ENCODE measurements at places on chromosomes 2 and 18.

DNA sequence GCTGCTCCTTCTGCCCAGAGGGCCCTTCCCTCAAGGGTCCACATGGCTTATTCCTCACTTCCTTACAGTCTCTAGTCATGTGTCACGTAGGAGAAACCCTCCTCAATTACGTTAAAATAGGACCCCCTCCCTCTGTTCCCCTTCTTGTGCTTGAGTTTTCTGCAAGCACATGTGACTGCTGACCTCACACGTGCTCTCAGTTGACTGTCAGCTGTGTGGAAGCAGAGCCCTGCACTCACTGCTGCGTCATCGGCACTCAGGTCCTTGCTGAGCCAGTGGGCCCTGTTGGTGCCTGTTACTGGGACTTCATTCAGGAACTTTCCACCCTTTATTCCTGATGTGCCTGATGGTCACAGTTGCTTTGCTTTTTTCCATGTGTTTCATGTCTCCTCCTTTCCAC, 11.1 kb downstream of the ATG16L1 start:
- DNase-seq = no peak

- peak; percentile 44 for DNase-seq
Measured at GRCh38 chr2:233990261-233990798, 60.2 kb upstream of the SPP2 start.

DNA sequence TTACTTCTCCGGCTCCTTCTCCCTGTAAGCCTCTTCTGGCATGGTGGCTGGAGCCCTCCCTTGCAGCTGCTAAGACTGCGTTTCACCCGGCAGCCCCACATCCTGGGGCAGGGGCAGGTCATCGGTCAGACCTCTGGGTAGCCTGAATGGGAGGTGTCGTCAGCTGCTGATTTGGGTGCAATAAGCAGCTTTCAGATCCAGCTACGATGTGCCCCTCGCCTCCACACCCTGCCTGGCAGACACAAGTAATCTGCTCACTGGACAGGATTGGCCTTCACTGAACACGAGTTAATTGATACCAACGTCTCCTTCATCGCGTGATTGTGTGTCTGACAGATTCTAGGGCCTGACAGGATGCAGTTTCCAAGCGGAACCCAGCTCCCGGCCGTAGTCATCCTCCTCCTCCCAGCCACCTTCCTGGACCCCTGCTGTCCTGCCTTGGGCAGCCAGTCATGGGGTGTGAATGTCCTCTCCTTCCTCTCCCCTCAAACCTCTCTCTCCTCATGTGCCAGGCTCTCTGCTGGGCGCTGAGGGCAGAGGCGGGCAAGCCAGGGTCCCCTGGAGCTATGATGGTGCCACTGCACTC, 18.9 kb upstream of the PDIA6 start:
- no peak for DNase-seq

- peak; percentile 70 for DNase-seq
Measured at GRCh38 chr2:12168791-12169388, 422.5 kb downstream of the LPIN1 start.

DNA sequence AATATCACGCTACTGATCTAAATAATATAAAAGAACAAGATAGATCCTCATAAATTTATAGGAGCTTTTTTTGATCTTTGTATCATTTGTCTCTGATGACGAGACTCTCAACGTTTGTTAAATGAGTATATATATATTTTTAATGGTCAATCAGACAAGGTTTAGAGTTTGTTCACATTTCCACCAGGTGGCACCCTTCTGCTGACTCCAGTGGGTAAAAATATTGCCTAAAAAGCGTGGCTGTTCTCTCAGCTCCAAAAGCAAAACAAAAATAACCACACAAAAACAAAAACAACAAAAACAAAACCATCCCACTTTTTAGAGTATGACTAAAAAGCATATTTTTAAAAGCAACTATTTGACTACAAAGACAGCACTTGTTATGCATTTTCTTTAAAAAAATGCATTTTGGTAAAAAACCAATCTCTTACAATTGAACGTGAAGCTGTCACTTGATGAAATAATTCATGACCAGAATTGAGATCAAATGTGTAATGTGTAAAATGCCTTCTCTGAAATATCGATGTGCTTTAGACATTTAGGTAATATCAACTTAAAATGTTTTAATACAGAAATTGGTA, 723.2 kb downstream of the DPP10 start:
- no peak for DNase-seq

DNA sequence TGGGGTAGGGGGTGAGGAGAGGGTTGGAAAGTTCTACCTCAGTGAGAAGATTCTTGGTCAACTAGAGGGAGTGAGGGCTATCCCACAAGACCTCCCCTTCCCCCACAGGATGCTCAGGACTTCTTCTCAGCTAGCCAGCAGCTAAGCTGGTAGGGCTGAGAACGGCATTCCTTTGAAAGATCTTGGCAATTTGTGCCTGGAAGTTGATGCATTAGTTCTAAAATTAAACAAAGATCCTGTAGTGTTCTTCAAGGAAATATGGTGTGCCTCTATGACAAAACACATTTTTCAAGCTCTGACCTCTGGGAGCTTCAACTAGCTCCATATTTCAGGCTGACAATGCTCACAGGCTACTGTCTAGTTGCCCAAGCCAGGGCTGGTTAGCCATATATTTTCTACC, 2.3 kb downstream of the LYPD1 start:
- DNase-seq = no peak

DNA sequence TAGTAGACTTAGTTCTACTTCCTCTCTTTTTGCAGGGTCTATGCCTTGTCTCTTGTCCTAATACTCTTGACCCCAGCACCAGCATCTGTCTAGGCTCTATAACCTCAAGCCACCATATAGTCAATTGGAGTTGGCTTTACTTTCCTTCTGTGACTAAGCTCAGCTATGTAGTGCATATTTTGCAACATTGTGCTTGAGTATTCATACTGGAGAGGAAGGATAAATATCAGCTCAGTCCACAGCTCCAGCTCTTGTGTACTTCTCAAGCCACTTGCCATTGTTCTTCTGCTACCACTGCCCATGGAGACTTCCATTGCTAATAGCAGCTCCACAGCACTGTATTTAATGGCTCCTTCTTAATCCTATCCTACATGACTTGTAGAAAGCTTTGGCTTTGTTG, 35.5 kb upstream of the CD28 start:
- no peak for DNase-seq

DNA sequence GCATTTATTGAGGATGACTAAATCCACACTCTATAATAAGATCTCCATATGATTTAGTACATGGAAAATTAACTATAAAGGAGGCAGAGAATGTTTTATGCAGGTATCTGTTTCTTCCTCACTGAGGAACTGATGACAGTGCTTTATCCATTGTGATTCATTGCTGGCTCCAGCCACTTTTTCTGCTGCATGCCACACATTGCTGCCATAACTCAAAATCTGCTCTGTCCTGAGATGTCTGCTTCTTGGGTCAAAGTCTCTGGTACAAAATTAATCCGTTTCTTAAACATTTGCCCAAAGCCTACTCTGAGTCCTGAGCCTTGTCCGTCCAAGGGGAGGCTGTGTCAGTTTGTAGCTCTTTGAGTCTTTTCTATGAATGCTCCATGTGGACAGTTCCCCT, 15.5 kb upstream of the ARHGAP28 start:
- DNase-seq = no peak

- no peak for DNase-seq
Measured at GRCh38 chr18:56851774-56852173, 200.6 kb downstream of the WDR7 start.

DNA sequence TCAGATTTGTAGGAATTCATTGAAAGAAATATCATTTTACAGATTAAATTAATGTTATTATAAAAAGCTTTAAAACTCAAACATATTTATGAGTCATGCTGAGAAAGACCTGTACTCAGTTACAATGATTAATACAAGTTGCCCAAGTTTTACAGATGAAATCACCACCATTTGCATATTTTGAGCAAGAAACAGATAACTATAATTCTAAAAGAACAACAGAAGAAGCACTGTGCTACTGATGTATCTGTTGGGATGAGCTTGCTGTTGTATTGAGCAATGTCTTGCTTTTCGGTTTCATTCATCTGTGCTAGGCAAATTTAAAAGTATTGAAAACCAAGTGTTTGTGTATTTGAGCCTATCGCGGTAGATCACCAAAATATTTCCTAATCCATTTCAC, 1589.1 kb upstream of the ZEB2 start:
- DNase-seq = no peak

DNA sequence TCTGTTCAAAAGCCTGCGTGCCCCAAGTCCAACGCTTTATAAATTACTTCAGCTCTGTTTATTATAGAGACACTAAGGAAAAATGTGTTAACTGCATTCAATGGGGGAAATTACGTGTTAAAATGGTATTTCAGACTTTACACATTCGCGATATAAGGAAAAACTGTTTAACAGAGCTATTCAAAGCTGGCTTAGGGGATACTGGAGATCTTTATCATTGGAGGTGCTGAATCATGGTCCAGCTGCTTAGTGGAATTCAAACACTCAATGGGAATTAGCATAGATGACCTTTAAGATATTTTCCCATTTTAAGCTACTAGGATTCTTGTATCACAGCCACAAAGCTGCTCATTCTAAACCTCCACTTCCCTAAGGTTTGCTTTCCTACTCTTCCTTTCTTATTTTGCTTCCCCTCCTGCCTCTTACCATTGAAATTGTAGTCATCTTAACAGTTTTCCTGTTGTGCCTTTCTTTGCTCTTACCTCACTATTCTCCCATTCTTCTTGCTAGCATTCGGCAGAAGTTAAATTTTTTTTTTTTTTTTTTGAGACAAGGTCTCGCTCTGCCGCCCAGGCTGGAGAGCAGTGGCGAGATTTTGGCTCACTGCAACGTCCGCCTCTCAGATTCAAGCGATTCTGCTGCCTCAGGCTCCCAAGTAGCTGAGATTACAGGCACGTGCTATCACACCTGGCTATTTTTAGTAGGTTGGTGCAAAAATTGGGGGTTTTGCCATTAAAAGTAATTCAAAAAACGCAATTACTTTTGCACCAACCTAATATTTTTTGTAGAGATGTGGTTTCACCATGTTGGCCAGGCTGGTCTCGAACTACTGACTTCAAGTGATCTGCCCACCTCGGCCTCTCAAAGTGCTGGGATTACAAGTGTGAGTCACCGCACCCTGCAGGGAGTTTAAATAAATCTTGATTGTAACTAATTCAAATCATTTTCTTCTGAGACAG, 6.5 kb downstream of the SULT6B1 start:
- DNase-seq = no peak

DNA sequence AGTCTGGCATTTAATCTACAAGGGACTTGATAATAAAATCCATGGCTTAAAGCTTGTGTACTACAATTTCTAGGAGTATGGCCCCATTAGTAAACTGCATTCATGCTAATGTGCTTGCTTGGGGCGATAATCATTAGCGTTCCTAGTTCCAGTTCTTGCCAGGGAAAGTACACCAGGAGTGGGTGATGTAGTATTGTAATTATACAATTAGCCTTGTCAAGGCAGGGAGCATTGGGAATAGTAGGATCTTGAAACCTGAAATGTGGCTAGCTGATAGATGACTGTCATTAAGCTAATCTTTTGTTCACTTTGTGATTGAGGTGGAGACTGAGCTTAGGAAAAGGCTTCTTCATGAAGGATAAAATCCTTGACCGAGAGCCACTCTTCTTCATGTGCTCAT, 989.2 kb downstream of the CPS1 start:
- no peak for DNase-seq

GRCh38 chr18:31098878-31099277, 3.3 kb downstream of the DSC2 start:
- DNase-seq = no peak

DNA sequence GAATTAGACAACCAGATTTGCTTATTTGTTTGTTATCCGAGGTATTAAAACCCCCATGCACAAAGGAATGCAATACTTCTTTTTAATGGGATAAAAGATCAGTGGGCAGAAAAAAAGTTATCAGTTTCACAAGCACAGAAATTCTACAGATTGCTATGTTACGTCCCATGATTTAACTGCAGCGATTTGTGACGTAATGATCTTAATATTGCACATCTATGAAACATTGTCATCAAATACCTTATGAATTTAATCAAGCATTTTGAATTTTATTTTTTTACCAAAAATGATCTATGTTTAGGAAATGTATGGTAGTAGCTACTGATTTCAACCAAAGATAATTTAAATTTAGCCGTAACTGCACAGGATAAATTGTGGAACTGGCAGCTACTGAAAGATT, 138.9 kb downstream of the FHOD3 start:
- no peak for DNase-seq

GRCh38 chr2:224875841-224876240, 159.7 kb upstream of the CCDC195 start:
- DNase-seq = no peak

DNA sequence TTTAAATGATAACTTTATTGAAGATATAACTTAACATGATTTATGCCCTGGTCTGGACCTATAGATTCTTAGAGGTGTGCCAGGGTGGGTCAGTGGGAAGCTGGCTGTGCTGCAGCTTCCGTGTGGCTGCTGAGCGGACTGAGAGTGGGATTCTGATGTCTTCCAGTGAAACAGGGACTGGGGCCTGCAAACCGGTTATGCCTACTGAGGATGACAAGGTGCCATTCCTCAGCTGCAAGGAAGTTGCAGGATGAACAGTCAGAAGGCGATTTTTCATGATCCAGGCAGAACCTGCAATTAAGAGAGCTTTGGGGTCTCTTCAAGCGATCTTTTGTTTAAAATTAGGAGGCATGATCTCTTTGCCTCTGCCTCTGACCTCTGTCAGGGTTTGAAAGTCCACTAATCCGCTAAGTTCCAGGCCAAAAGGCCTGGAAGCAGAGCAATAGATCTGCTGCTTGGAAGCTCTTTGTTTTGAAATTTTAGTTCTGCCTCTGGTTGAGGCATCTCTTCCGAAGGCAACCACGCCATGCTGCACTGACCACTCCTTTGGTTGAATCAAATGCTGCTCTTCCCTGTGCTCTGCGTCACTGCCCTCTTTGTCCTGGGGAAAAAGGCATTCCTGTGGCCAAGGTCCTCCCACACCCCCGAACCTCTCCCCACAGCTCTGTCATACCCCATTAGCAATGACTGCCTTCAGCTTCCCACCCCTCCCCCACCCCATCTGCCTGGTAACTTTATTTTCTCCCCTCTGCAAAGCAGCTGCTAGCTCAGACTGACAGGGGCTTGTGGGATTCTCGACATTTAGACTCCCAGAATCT, 2.0 kb downstream of the TMEM169 start:
- DNase-seq = no peak

Data from CD4-positive, alpha-beta T cell treated with Interferon gamma for 1 hour (primary cell).